CD4-positive, alpha-beta T cell treated with Interleukin-1 beta for 1 hour (primary cell): ENCODE measurements at places on chromosomes 3 and 15.

DNA sequence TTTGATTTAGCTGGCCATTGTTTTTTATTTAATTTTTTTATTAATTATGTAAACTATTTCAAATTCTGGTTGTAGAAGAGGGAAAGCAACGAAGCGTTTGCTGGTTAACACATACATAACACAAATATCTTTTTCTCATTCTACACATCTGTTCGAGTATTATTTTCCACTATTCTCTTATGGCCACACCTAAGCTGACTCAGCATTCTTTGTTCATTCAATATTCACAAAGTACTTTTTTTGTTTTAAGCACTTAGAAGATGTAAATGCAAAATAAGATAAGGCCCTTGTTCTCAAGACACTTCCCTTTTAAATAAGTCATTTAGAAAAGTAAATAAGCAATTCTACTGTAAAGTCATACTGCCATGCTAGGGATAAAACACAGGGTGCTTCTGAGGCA is 45.4 kb downstream of the CADM2 start:
- no peak for DNase-seq

- no peak for DNase-seq
Measured at GRCh38 chr15:96358001-96358801, 27.7 kb downstream of the NR2F2 start.

GRCh38 chr3:41188306-41188705 is 11.0 kb upstream of the CTNNB1 start:
- no peak for DNase-seq

- DNase-seq, result no peak
Measured at GRCh38 chr15:51253366-51253765, 85.0 kb downstream of the CYP19A1 start.

DNA sequence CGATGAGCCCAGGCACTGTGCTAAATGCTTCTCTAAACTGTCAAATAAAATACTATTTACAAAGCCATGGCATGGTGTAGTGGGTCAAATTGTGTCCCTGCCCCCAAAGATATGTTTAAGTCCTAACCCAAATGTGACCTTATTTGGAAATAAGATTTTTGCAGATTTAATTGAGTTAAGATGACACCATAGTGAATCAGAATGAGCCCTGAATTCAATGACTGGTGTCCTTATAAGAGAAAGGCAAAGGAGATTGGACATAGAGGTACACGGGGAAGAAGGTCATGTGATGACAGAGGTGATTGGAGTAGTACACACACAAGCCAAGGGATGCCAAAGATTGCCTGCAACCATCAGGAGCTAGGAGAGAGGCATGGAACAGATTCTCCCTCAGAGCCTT is 121.6 kb upstream of the VEPH1 start:
- no peak for DNase-seq

GRCh38 chr3:58167431-58168351 is 43.1 kb downstream of the DNASE1L3 start:
- peak; percentile 46 for DNase-seq
